Gastroesophageal sphincter (tissue), 4 donors: ENCODE measurements at places on chromosomes 6 and 20.

- ATAC-seq, result peak; percentile 53
Observed at GRCh38 chr20:57879779-57880570, 170.2 kb upstream of the PMEPA1 start.

- ATAC-seq, result no peak
Observed at GRCh38 chr6:140732991-140733390, 1358.5 kb upstream of the CITED2 start.

DNA sequence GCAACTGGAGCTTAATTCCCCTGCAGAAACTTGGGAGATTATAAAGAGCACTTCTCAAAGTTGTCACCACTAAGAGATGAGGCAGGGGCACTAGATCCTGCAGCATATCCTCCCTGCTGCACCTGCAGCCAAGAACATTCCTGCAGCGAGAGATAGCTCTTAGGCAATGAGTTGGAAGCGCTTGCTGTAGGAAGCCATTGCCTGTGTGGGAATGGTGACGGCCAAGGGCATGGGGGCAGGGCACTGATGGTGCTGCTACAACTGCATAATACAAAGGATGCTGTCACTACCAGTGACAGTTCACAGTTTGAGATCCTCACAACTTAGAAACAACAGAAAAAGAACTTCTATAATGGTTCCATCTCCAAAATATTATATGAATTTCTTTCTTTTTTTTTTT is 89.9 kb downstream of the CDS2 start:
- ATAC-seq, result no peak

GRCh38 chr20:46646122-46646521 is 5.1 kb downstream of the SLC13A3 start:
- ATAC-seq, result no peak

- peak; percentile 67 for ATAC-seq
Observed at GRCh38 chr20:59835448-59836395, 97.7 kb downstream of the SYCP2 start.

- no peak for ATAC-seq
Observed at GRCh38 chr6:31354158-31354863, 2.7 kb downstream of the HLA-B start.
